ENCODE measurements at places on chromosomes 7 and 10.

GRCh38 chr10:513393-513792 lies 176.1 kb downstream of the DIP2C start:
- no peak for DNase-seq

DNA sequence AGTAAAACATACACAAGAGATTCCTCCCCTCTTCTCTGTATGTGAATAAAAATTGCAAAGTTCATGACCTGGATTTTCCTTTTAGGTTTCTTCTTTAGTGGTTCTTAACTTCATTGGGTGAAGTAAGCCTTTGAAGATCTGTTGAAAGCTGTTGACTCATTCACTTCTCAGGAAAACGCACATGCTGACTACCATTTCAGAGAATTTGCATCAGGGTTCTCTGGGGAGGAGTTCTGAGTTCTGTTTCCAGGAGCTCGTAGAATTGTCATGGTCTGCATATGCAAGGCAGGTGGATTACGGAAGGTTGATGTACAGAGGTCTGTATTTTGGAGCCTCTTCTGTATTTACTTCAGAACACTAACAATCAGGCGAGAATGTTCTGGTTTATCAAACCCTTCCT lies 962 bp upstream of the SLC26A4 start:
- DNase-seq = no peak

DNA sequence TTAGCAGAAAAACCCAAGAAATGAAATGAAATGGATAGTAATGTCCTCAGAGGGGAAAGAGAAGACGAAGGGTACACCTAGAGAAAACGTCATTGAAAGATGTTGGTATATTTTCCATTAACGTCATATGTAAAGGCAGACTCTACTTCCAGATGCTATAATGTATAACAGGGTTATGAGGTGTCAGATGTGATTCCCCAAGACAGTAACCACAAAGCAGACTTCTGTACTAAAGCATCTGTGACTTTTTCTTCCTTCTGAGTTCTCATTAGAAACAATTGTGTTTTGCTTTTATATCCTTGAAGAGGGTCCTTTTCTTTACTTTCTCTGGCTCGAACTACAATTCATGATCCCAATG lies 37.4 kb downstream of the LRRC72 start:
- no peak for DNase-seq

GRCh38 chr10:85547460-85548023 lies 819.1 kb downstream of the GRID1 start:
- no peak for DNase-seq

Data from NCI-H1694 (cell line).